ENCODE measurements at places on chromosomes 5 and 9.

DNA sequence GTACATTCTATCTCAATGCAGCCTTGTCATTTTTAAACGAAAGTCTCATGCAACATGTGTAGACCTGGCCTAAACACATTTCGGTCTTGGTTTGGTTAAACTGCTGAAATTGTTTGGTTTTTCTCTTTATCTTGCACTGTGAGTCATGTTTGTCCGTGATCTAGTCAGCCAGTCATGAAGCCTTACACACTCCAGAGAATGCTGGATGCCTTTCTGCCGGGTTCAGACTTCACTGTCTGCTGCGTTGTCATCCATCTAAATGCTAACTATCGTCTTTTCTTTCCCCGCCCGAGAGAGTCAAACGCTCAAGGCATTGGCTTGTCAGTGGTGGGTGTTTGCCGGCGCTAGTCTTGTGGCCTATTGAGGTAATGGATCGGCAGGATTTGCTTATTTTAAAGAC lies 1194.6 kb upstream of the WWC1 start:
- H3K4me3 ChIP-seq, result no peak overlapping the region
- no peaks in the 10 kb centered on the region for H3K27me3 ChIP-seq
- no peaks in the 10 kb centered on the region for H3K36me3 ChIP-seq
- no peak overlapping the region for H3K27ac ChIP-seq
- H3K4me1 ChIP-seq, result no peaks in the 10 kb centered on the region

GRCh38 chr5:78597974-78598371 lies 50.6 kb downstream of the LHFPL2 start:
- no peaks in the 10 kb centered on the region for H3K36me3 ChIP-seq
- peaks cover 16% of the 10 kb centered on the region for H3K4me1 ChIP-seq
- peak overlapping the region; percentile 17 for H3K27ac ChIP-seq
- no peak overlapping the region for H3K4me3 ChIP-seq

DNA sequence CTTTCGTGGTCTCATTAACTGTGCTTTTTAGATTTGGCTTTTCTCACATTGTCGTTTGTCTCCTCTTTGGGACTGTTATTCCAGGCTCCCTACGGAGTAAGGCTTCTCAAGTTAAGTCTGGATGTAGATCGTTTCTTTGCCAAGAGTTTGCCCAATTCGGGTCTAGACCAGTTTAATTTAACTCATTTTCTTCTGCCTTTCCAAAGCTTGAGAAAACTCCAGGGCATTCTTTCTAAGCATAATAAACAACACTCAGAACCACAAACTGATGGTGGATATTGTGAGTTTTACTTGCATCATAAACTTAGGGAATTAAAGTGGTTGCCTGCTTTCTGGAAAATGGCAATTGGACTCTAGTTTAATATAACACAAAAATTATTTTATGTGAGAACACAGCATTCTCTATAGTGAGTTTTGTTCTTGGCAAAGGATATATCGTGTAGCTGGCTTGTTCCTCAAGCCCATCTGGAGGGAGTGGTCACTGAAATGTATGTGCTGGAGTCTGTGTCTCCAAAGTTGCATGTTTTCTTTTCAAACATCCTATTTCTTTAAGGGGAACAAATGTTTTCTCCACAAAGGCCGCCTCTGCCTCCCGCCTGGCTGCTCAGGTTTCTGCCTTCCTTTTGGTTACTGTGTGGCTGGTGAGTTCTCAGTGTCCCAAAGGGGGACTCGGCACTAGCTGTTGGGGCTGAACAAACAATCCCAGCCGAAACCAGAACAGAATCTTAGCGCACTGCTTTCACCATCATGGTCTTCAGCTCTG lies 211.3 kb upstream of the FBN2 start:
- H3K27me3 ChIP-seq, result peaks cover 5% of the 10 kb centered on the region
- H3K27ac ChIP-seq, result no peak overlapping the region
- no peaks in the 10 kb centered on the region for H3K36me3 ChIP-seq
- H3K4me3 ChIP-seq, result no peak overlapping the region
- no peak for DNase-seq

DNA sequence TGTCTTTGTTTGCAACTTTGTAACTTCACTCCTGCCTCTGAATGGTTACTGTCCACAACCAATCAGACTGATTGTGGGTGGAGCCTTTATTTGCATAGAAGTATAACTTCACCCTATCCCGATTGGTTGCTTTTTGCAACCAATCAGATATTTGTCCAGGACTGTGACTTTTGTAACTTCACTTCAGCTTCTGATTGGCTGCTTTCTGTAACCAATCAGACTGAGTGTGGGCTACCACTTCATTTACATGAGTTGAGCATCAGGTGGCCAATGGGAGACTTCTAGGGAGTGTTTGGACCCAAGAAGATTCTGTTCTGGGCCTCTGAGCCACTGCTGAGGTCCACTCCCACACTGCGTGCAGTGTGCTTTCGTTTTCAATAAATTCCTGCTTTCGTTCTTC lies 1810.7 kb upstream of the CDH6 start:
- H3K27ac ChIP-seq, result no peak overlapping the region
- no peaks in the 10 kb centered on the region for H3K4me1 ChIP-seq
- DNase-seq, result no peak
- H3K36me3 ChIP-seq, result no peaks in the 10 kb centered on the region
- H3K4me3 ChIP-seq, result no peak overlapping the region
- no peaks in the 10 kb centered on the region for H3K27me3 ChIP-seq

GRCh38 chr9:109252291-109252690 lies 68.6 kb downstream of the EPB41L4B start:
- H3K36me3 ChIP-seq, result no peaks in the 10 kb centered on the region
- no peaks in the 10 kb centered on the region for H3K27me3 ChIP-seq
- peaks cover 11% of the 10 kb centered on the region for H3K4me1 ChIP-seq
- no peak overlapping the region for H3K4me3 ChIP-seq
- no peak overlapping the region for H3K27ac ChIP-seq

DNA sequence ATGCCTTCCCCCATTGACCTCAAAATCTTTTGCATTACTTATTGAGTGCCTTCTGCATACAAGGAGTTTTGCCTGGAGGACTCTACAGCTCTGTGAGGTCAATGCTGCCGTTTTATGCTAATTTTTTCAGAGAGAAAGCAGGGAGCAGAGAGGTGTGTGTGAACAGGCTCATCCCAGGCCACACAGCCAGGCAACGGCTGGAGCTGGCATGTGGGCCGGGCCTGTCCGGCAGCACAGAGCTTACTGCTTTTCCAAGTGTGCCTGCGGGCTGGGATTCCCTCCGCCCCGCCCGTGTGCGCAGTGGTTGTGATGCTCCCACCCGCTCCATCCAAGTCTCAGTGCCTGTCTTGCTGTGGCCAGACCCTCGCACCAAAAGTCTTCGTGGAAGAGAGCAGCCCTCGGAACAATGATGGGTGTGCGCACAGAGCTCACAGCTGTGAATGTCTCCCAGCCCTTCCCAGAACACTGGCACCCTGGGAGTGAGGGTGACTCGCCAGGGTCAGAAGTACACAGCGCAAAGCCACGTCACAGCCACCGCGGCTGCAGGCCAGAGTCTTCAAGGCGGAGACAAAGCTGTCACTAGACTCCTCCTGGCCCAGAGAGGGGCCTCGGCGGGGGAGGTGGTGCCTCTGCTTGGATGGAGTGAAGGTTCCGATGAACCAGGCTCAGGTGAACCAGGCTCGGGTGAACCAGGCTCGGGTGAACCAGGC lies 82.8 kb downstream of the COL5A1 start:
- peaks cover 8% of the 10 kb centered on the region for H3K4me1 ChIP-seq
- H3K4me3 ChIP-seq, result no peak overlapping the region
- H3K36me3 ChIP-seq, result peaks cover 83% of the 10 kb centered on the region
- DNase-seq, result peak; percentile 75

DNA sequence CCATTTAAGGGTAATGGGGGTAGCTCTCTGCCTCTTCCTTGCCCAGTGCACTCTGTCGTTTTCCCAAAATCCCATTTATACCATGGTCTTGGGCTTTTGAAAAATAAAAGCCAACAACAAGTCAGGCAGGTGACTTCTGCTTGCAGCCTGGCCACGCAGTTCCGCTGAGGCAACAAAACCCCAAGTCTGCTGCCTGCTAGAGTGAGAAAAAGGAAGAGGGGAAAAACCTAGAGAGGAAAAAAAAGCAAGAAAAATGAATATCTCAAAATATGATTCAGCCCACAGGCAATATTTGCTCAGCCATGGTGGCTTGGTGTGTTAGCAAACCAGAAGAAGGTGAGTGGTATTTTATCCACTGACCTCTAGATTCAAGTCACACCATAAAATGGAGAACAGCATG lies 148.2 kb upstream of the FSTL4 start:
- no peak overlapping the region for H3K4me3 ChIP-seq
- H3K36me3 ChIP-seq, result no peaks in the 10 kb centered on the region
- no peaks in the 10 kb centered on the region for H3K4me1 ChIP-seq
- H3K27ac ChIP-seq, result no peak overlapping the region
- DNase-seq, result no peak

DNA sequence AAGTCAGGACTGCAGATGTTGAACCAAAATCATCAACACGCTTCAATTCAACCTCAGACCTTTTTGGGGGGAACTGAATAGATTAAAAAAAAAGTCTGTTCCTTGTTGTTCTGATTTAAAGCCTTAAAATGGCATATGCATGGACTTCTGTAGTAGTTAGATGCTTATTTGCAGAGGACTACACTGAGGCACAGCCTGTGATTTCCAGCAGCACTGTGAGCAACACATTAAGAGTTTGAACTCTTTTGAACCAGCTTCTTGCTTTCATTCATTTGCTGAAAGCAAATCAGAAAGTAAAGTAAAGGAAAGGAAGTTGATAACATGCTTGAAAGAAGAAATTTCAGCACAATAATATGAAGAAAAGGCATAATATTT lies 60.7 kb upstream of the DMAC1 start:
- H3K4me1 ChIP-seq, result no peaks in the 10 kb centered on the region
- no peaks in the 10 kb centered on the region for H3K36me3 ChIP-seq
- DNase-seq, result no peak
- H3K27me3 ChIP-seq, result no peaks in the 10 kb centered on the region
- H3K4me3 ChIP-seq, result no peak overlapping the region

- no peak overlapping the region for H3K4me3 ChIP-seq
- H3K27ac ChIP-seq, result no peak overlapping the region
- no peaks in the 10 kb centered on the region for H3K27me3 ChIP-seq
- H3K36me3 ChIP-seq, result no peaks in the 10 kb centered on the region
- DNase-seq, result no peak
- no peaks in the 10 kb centered on the region for H3K4me1 ChIP-seq
Measured at GRCh38 chr5:67246546-67247268, 50.1 kb upstream of the CD180 start.

DNA sequence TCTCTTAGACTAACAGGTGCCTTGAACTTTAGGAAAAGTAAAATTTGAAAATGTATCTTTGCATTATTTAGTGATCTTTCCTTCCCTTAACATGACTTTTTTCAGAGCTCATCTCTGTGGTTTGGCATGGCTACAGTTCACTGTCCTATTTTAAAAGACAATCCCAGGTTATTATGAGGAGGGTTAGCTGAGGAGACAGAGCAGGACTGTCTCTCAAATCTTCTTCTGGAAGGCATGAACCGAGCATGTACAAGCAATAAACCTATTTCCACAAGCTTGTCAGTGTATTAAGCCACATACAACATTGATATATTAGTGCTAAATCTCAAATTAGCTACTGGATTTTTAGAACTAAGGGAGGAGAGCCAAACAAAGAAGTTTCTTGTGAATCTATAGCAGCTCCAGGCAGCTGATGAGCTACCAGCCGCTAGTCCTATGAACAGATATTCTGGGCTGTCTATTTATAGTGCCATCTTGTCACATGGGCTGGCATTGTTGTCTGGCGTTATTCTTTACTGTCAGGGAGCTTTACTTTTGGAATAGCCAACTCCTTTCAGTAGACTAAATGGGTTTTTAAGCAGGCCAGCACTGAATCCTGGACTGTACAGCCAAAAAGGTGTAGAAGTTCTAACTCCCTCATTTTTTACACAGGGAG lies 171.2 kb upstream of the ACTBL2 start:
- H3K27ac ChIP-seq, result no peak overlapping the region
- H3K36me3 ChIP-seq, result no peaks in the 10 kb centered on the region
- H3K4me1 ChIP-seq, result no peaks in the 10 kb centered on the region
- DNase-seq, result no peak

DNA sequence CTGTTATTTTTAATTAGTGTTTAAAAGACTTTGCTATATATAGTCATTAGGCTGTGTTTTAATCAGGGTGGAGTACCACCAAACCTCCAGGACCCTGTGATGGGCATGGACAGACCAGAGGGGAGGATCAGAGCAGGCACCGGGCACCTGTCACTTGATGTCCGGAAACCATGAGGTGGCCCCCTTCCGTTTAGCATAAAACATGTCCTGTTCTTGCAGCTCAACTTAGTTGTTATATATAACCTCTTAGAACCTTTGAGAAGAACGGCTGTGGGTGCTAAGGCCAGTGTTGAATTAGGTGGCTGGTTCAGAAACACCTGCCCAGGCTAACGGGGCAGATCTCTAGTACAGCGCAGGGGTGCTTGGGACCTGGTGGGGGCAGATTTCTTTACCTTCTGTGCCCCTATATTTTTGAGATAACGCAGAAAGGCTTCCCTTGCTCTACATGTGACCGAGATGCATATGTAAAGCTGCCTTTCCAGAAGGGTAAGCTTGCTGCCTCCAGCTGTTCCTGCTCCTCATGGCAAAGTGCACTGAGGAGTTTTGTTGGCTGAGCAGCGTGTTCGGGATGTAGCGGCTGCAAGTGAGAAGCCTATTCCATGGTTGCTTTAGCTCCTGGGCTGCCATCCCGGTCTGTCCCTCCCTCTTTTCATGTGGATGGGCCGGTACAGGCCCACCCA lies 255.5 kb downstream of the FANCC start:
- H3K36me3 ChIP-seq, result peaks cover 41% of the 10 kb centered on the region
- H3K4me1 ChIP-seq, result peaks cover 19% of the 10 kb centered on the region
- H3K4me3 ChIP-seq, result no peak overlapping the region
- no peak overlapping the region for H3K27ac ChIP-seq
- no peak for DNase-seq

DNA sequence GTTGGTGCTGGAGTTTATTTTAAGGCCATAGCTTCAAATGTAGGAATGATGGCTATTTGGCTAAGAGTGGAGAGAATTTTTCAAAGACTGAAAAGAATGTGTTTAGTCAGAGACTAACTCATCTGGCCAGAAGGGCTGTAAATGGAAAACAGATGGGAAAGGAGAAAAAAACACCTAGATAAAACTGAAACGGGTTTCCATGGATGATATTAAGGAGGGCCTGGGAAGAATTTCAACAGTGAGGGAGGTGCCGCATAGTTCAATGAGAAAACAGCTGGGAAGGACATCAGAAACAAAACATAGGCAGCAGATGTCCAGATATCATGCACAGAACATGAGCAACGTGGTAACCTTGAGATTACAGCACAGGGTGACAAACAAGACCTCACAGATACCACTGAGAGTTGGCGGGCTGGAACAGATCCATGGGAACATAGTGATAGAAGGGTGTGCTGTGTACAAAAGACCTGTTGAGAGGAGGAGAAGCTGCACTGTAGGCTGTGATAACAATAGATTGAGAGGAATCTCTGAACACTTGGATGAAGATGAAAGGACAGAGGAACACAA lies 31.2 kb upstream of the RAD23B start:
- H3K36me3 ChIP-seq, result no peaks in the 10 kb centered on the region
- H3K27ac ChIP-seq, result peak overlapping the region; percentile 19
- no peaks in the 10 kb centered on the region for H3K27me3 ChIP-seq
- peak; percentile 39 for DNase-seq
- H3K4me1 ChIP-seq, result peaks cover 1% of the 10 kb centered on the region
- peak overlapping the region; percentile 55 for H3K4me3 ChIP-seq

Measured in mesenchymal stem cell (in vitro differentiated cells and primary cell).